Activated naive CD4-positive, alpha-beta T cell treated with anti-CD3 and anti-CD28 coated beads, Interleukin-2, amount 10 ng/mL, durations not matched to agents 7 days and 5 days (primary cell): ENCODE measurements at places on chromosomes 2 and 18.

DNA sequence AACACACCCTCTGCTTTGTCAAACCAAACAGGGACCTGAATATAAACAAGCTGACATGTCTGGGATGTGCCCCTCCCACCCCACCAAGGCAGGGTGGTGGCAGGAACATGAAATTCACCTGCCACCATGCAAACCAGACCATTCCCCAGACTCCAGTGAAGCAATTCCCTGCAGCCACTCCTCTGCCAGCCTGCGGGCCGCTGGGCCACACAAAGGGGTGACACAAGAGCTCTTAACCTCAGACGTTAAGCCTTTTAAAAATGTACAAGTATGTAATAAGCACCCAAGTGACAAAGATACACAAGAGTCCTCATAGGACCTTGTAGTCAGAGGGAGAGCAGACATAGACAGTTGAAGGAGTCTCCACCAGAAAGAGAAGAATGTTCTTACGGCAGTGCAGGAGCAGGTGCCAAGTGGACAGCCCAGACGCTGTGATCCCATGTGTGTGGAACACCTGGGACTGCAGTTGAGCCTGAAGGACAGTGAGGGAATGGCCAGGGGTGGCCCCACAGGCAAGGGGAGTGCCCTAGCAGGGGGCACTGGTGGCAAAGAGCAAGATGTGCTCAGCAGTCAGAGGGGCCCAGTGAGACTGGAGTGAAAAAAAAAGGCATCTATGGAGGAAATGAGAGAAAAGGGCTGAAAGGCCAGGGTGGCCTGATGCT is 36.9 kb downstream of the CRACDL start:
- DNase-seq: no peak

DNA sequence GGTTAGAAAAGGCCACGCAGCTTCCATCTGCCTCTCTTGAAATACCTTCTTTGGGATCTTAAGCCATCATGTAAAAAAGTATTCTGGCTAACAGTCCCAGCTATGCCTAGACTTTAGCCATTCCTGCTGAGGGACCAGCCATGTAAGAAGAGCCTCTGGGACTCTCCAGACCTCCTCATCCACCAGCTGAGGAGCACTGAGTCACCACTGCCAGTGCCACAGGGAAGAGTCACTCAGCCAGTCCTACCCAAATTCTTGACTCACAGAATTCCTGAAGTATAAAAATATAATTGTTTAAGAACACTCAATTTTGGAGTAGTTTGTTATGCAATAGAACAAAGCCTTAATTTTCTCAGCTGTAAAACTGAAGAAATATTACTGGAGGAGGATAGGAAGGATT is 436.7 kb downstream of the ZEB2 start:
- DNase-seq: no peak

- DNase-seq: no peak
These were observed 21.4 kb upstream of the TMEM177 start for GRCh38 chr2:119657466-119658145.

DNA sequence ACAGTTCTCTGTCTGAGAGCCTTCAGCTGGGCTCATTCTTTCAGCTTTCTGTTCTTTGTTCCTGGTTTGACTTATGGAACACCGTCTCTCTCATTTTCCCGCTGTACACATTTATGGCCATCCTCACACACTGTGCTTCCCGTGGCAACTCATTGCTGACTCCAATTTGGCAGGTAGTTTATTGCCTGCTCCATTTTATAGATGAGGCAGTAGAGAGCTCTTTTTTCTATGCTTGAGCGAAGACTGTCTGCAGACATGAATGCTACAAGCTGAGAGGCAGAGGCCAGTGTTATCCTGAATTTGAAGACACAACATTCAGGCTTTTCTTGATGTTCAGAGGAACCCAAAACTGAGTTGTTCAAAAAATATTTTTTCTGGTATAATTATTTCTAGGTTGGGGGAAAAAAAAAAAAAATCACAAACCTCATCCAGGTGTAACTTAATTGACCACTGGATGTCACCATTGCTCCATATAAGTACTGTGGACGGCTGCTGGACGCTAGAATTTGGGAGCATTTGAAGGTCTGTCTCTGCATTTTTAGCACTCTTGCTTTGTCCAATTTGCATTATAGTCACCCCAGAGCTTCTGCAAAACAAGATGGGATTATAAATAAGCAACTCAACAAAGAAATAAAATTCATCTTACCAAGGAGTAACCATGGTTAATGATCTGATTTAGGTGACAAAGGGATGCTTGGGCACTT is 83.5 kb downstream of the HRH4 start:
- DNase-seq: no peak

- no peak for DNase-seq
These were observed 258.9 kb upstream of the CXCR4 start for GRCh38 chr2:136376798-136377211.

- no peak for DNase-seq
These were observed 60.3 kb downstream of the VRK2 start for GRCh38 chr2:58106896-58107295.

DNA sequence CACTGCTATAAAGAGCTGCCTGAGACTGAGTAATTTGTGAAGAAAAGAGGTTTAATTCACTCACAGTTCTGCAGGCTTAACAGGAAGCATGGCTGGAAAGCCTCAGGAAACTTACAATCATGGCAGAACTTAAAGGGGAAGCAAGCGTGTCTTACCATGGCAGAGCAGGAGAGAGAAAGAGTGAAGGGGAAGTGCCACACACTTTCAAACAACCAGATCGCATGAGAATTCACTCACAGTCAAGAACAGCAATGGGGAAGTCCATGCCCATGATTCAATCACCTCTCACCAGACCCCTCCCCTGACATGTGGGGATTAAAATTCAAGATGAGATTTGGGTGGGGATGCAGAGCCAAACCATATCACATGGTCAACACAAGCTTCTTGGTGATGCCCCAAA is 34.7 kb upstream of the CDK5R2 start:
- DNase-seq: no peak

GRCh38 chr2:177553176-177553884 is 160.8 kb downstream of the AGPS start:
- no peak for DNase-seq

DNA sequence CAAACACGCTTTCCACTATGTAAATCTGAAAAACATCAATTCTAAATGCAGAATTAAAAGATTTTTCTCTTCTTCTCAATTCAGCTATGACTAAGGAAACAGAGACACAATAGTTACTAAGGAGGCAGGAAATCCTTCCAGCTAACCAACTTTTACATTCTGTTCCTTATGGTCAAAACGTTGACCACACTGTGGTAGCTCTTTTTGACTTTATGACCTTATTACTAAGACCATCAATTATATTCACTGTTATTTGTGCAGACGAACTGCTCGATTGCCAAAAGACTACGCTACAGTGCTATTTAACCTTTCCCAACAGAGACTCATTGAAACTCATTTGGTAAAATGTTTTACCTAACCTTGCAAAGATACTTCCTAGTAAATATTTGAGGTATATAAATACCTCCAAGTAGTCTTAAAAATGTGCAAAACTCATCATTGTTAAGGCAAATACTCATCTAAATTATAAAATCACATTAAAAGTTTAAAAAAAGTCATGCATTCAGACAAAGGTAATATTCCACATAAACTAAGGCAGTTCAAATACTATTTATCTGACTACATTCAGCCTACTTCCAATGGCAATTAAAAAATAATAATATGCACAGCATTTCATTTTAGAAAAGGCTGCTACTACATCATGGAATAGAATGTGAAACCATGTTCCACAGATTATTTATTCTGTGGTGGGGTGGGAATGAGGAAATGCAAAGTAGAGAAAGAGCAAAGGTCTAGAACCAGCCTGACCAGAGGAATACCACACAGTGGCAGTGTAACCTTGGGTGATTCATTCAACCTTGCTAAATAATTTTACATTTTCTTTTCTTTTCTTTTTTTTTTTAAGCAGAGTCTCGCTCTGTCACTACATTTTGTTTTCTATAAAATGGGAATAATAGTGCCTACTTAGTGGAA is 139.9 kb downstream of the THADA start:
- DNase-seq: no peak

DNA sequence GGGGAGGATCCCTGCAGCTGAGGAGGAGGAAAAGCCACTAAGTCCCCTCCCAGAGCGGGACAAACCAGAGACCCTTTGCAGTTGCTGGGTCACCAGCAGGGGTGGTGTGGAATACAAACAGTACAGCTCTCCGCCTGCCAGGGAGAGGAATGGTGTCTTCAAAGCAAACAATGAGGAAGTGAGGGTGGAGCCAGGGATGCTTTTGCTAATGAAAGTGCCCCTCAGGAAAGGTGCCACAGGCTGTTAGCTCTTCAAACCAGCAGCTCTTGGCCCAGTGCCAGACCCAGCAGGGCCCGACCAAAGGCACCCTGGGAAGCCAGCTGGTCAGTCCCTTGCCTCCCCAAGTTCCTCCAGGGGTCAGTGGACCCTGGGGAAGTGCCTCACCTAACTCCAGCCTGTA is 102.8 kb downstream of the HIBCH start:
- DNase-seq: no peak

DNA sequence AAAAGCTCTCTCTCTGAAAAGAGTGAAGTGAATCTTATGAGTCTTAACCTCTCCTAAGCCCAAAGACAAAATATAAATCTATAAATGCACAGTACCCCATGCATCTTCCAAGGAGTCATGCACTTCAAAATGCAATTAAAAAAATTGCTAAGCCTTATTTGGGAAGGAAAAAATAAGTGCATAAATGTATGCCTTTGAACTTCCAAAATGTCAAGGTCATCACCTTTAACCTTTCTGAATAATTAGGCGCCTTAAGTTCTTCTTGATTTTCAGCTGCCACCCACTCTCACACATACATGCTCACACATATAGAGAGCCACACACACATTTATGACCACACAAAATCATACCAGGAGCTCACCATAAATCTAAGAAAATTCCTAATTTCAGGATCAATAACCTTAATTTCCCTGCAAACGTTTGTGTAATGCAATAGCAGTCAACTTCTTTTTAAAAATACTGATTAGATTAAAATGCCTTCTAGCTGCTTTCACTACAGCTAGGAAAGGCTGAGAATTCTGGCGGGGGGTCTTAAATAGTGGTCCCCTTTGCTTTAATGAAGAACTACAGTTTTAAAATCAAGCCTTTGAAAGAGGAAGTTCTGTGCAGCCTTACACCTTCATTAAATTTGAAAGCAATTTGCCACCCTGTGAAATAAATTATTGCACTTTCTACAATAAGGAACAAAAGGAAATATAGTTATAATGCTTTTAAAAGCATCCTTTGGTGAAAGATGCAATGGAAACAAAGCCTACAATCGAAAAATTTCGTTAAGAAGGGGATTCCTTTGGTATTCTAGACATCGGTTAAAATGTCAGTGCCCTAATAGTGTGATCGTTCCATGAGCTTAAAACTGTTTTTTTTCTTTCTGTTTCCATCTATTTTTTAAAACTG is 3.6 kb downstream of the HOXD11 start:
- no peak for DNase-seq

DNA sequence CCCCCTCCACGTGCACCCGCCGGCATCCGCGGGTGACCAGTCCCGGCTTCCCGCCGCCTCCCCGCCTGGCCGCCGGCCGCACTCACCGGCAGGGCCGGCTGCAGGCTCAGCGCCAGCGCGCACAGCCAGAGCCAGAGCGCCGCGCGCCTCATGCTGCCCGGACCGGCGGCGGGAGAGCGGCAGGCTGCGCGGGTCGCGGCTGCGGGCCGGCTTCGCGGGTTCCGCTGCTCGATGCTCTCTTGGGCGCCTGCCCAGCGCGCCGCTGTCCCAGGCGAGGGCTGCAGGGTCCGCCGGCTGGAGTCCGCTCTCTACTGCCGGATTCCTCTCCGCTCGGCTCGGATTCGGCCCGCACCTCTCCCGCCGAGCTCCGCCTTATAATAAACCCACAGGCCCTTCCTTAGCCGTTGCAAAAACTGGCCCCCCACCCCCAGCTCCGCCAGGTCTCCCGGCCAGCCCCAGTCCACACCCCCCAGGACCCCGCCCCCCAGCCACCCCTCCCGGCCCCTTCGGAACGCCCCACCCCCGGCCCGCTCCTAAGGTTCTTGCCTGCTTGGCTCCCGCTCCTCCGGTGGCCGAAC is at the start of gene SDC1:
Gene SDC1 (minus strand): TSS at position 415 of the 578 bp plus-strand sequence. CDS start 263 bp downstream, at position 152.
- no peak for DNase-seq

DNA sequence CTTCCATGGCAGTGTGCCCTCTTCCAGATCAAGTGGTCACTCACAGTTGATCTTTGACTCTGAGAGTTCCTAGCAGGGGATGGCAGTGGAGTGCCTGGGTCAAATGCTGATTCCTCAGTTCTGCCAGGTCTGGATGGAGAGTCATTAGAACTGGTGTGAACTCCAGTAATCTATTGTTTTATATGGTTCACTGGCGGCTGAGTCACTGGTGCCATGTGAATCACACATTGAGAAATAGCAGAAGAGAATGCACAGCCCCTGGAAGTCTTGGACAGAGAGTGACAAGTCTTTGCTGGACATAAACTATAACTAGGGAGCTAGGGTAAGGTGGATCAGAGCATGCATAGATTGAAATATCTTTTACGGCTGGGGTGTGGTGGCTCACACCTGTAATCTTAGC is 86.9 kb downstream of the EIF2AK3 start:
- DNase-seq: no peak

GRCh38 chr2:196169516-196169915 is 1.9 kb downstream of the STK17B start:
- DNase-seq: no peak

GRCh38 chr2:11417946-11418585 is 47.9 kb downstream of the E2F6 start:
- DNase-seq: no peak

GRCh38 chr2:80496775-80497174 is 192.2 kb upstream of the LRRTM1 start:
- no peak for DNase-seq

GRCh38 chr18:38406607-38407006 is 841.0 kb upstream of the CELF4 start:
- no peak for DNase-seq

DNA sequence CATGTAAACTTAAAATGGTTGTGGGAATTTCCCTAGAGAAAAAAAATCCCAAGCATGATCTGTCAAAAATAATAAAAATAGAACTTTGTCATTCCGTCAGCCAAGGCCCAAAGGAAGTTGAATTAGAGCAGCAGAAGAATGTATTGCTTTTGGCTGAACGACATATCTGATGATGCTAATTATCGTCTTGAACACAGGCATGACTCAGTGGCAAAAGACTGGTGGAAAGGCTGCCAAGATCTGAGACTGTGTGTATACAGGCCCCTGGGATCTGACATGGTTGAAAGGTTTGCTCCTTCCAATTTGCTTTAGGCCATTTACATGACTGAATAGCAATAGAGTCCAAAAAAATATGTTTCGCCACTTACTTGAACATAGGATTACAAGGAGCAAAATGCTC is 1057.1 kb upstream of the CRIM1 start:
- DNase-seq: no peak

DNA sequence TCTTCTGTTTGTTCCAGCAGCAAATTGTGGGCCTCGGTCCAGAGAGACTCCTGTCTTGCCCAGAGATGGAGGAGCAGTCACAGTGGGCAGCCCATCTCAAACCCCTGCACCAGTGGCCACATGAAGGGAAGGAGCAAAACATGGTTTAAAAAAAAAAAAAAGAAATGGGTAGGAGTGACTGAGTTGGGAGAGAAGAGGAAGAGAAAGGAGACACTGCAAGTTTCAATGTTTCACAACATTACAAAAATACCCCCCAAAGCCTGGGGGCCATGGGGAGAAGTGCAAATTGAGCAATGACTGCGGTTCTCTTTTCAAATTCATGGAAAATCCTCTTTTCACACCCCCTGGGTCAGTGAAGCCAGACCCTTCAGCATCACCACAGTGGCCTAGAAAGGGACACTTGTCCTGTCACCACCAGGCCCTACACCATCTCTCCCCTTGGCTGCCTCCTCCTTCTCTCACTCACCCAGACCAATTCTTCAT is 117.1 kb downstream of the ZFP36L2 start:
- no peak for DNase-seq

GRCh38 chr2:26678035-26678434 is 14.5 kb upstream of the KCNK3 start:
- DNase-seq: no peak

- DNase-seq: no peak
These were observed 41.8 kb upstream of the CTAGE1 start for GRCh38 chr18:22459491-22459890.
